ENCODE measurements at places on chromosomes 12 and 14.

- no peak for DNase-seq
Measured at GRCh38 chr14:106058342-106058741, 532.0 kb downstream of the TMEM121 start.

GRCh38 chr14:21921453-21921852 is 247.8 kb upstream of the OR4E1 start:
- DNase-seq: no peak

DNA sequence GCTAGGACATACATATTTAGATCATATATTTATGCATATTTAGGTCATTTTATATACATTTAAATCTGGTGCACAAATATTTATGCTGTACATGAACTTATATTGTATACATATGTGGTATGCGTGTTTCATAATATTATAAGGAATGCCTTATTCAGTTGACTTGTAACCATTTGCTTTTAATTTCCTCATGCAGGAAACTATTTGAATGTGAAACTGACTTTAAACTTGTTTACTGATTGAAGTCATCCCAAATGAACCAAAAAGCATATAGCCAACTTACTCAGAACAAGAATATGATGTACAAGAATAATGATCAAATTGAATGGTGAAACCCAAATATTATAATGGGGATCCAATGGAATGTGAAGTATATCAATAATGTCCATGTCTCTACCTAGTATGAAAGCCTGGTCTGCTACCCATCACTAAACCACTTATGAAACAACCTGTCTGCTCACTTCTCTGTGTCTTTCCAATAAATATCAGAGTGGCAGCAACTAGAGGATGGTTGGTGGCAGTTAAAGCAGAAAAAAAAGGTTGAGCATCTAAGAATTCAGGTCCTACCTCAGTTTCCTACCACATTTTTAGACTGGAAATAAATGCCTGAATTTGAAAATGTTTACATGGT is 38.3 kb downstream of the RPS6KA5 start:
- DNase-seq: peak; percentile 41

DNA sequence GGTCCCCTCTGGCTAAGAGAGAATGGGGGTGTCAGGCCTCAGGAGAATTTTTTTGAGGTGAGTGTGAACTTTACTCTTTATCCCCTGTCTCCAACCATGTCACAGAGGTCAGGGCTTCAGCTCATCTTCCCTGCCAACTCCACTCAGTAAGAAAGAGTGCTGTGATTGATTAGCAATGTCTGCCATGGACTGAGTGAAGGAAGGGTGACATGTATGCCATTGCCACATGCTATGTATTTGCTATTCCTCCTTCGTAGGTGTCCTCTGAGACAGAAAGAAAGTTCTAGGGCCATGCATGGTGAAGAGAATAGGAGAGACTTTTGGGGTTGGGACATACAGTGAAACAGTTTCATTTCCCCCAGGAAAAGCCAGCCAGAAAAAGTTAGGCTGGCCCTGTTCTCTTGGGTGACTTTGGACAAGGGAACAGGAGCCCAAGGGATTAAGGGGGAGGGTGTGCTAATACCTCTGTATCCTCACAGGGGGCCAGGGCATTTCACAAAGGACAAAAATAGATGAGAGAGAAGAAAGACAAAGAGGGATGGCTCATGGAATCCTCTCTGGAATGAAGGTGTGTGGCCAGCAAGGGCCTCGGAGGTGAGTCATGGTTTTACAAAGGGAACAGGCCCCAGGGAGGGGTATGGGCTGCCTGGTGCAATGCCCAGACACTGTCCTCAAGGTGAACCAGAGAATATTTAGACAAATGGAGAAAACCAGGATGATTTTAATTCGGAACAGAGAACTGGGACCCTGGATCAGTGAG is 13.9 kb upstream of the MYL2 start:
- peak; percentile 7 for DNase-seq

DNA sequence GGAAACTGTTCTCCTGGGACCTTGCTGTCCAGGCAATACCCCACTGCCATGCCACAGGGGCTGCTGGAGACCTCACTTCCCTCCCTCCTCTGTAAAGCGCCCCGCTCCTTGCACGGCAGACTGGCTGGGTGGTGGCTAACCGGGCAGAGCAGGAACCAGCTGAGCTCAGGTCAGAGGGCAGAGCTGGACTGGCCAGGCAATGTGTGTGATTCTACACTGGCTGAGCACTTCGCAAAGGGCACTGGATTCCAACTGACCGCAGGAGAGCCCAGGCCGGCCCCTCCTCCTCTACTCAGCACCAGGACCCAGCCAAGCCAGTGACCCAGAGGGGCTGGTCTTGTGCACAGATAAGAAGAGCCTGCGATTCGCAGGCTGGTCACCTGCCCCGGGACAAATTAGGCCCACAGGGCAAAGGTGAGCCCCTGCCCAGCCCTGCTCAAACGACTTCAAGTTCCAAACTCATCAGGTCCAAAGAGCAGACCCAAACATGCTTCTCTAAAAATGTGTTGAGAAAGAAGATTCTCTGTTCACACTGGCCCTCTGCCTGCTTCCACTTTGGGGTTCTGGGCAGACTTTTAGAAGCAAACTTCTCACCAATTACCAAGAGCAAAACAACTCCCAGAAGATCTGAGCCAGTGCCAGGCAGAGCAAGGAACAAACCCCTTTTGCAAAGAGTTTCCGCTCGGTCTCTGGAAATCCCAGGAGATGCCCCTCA is 54.9 kb upstream of the DIO3 start:
- no peak for DNase-seq

- DNase-seq: no peak
Measured at GRCh38 chr12:19546611-19547162, 107.4 kb downstream of the AEBP2 start.

DNA sequence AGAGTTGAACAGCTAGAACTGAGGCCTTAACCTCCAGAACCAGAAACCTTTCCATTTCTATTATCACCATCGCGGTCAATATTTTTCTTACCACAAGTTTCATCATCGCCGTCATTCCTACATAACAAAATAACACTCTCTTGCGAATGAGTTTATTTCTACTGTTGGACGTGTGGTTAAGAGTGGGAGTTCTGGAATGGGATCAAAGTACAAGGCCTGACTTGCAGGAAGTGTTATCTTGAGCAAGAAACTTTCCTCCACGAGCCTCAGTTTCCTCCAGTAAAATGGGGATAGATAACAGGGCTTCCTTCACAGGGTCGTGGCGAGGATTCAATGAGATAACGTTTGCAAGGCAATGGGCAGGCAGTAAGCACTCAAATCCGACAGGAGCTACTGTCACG is 652 bp downstream of the SART3 start:
- peak; percentile 53 for DNase-seq

DNA sequence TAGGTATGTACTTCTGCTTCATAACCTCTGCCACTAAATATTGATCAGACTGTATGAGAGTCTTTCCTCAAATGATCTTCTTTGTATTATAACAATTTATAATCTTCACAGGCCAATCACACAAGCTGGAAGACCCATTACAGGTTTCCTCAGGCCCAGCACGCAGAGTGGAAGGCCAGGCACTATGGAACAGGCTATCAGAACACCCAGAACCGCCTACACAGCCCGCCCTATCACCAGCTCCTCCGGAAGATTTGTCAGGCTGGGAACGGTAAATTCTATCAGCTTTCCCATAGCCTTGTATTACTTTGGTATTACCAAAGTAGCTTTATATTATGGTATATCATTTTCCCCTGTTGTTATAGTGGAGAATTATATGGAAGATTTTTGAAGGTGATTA is 16.5 kb downstream of the TTC8 start:
- DNase-seq: no peak

DNA sequence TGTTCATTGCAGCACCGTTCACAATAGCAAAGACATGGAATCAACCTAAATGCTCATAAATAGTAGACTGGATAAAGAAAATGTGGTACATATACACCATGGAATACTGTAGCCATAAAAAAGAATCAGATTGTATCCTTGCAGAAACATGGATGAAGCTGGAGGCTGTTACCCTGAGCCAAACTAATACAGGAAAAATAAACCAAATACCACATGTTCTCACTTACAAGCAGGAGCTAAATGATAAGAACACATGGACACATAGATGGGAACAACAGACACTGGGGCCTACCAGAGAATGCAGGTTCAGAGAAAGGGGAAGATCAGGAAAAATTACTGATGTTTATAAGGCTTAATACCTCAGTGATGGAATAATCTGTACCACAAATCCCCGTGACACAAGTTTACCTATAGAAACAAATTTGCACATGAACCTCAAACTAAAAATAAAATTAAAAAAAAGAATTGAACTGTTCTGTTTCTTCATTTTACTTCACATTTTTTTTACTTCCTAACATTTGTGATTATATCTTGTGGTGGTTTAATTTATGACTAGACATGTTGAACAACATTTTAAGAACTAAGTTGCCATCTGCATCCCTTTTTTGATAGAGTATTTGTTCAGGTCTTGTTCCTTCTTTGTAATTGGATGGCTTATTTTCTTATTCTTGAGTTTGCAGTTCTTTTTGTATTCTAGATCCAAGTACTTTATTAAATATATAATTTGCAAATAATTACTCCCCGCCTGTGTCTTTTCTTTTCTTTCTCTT is 835.2 kb downstream of the FSCB start:
- no peak for DNase-seq

- DNase-seq: peak; percentile 71
Measured at GRCh38 chr12:89384050-89384758, 31.9 kb upstream of the DUSP6 start.

- peak; percentile 82 for DNase-seq
Measured at GRCh38 chr14:74592476-74593201, 19.4 kb downstream of the LTBP2 start.

GRCh38 chr12:50613463-50613862 is 108.7 kb downstream of the DIP2B start:
- no peak for DNase-seq

- no peak for DNase-seq
Measured at GRCh38 chr12:129202109-129202814, 349.0 kb downstream of the GLT1D1 start.

- DNase-seq: no peak
Measured at GRCh38 chr14:71620401-71620800, 311.8 kb upstream of the RGS6 start.

GRCh38 chr14:42490536-42490935 is 883.9 kb downstream of the LRFN5 start:
- DNase-seq: no peak

GRCh38 chr12:34401659-34402227 is 379.4 kb downstream of the ALG10 start:
- no peak for DNase-seq

GRCh38 chr12:851913-852312 is 97.6 kb downstream of the RAD52 start:
- peak; percentile 74 for DNase-seq

DNA sequence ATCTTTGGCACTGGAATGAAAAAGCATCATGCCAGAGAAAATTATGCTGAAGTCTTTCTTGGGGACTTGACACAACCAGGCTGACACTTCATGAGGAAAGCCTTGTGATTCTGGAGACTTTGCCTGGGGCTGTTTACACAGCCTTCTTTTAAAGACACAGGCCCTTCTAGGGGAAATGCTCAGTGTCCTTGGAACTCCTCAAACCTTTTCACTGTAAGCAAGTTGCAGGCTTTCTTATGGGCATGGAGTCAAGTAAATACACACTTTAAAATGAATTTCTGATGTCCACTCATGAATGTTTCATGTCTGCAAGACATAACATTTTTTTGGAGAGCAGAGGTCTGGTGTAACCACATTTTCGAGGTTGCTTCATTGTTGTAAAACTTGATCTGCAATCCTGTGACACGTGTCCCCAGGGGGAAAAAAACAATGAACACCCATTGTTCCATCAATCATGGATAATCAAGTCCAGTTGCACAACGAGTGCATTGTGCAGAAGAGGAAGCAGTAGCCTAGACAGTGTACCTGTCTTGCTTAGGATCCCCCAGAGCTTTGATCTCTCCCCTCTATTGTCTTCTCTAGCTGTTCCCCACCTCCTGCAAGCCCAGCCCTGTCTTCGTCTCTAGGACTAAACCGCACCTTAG is 155.1 kb upstream of the PRICKLE1 start:
- no peak for DNase-seq

DNA sequence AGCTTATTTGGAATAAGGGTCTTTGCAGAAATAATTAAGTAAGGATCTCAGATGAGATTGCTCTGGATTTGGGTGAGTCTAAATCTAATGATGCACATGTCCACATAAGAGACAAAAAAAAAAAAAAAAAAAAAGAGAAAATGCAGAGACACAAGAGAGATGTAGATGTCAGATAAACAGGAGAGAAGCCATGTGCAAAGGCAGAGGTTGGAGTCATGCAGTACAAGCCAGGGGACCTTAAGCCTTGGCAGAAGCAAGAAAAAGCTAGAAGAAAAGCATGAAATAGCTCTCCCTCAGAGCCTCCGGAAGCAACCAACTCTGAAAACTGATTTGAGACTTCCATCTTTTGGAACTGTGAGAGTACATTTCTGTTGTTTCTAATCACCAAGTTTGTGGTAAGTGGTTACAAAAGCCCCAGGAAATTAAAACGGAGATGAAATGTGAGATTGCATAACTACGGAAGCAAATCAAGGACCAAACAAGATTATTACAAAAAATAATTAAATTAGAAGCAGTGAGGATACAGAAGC is 1304.0 kb upstream of the SEL1L start:
- DNase-seq: no peak

DNA sequence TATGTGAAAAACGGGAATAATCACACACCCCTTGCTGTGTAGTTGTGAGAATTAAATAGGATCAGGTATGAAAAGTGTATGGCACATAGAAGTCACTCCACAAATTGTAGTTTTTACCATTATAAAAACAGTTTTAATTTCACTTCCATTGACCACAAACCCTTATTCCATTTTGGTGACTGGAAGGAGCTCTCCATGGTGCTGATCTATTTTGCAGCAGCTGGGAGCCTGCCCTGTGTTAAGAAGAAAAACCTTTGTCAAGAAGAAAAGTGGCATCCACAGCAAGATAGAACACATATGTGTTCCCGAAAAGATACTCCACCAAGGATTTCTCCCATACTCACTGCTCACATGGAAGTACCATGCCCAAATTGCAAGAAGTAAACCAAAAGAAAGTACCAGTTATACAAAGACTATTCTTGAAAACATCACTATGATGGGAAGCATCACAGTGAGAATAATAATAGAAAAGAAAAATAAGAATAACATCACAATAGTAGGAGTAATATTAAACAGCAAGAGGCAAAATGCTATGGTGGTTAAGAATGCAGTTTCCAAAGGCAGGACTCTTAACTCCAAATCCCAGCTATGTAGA is 58.7 kb downstream of the TUNAR start:
- no peak for DNase-seq

DNA sequence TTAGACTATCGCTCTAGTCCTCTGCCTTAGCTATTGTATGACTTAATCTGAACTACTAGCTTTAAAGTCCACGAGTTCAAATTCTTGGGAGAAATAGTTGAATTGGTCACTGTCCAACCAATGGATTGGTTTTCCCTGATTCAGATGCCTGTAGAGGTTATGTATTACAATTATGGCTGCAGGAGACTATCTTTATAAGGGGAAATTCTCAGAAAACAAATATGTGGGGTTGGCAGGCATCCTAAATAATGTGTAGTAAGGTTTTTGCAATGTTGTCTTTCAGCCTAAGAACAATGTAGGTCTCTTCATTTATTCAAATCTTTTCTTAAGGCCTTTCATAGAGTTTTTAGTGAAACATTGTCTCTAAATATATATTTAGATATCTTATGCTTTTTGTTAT is 26.9 kb downstream of the MYRFL start:
- DNase-seq: no peak
